ENCODE measurements at places on chromosomes 16 and 17.
A peak's percentile ranks its signal among the peaks of the same experiment; 100 is the strongest.

DNA sequence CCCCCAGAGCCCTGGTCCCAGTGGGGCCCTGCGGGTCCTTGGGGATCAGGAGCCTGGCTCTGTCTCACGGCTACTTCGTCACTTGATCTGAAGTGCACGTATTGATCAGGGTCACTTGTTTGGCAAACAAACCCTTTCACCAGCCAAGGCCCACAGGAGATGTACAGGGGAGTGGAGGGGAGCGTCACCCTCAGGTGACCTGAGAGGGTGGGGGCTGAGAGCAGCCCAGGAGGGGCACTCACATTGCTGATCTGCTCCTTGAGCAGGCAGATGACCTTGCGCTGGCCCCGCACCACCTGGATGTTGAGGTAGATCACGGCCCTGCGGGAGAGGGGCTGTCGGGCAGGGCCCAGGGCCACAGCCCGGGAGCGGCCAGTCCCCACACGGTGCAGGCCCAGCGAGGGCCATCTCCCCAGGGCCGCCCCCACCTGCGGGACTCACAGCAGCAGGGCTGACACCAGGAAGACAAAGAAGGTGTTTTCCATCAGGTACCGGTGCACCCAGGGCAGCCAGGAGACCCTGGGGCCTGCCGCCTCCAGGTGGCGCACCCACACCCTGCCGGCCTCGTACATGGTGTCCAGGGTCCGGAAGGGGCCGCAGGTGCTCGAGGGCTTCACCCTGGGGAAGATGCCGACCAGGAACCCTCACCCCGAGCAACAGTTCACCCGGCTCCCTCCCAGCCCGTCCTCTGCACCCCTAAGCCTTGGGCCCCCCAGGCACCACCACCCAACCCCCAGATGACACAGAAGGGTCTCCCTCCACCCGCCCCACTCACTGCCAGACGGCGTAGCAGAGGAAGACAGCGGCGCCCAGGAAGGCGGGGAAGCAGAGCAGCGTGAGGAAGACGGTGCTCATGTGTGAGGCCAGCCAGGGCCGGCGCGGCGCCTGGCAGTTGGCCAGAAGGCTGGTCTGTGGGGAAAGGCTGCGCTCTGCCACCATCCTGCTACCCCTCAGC is 11.3 kb downstream of the TMC6 start:
- no peak for DNase-seq

GRCh38 chr17:36011201-36011600 is 6.6 kb downstream of the CCL23 start:
- DNase-seq, result no peak

DNA sequence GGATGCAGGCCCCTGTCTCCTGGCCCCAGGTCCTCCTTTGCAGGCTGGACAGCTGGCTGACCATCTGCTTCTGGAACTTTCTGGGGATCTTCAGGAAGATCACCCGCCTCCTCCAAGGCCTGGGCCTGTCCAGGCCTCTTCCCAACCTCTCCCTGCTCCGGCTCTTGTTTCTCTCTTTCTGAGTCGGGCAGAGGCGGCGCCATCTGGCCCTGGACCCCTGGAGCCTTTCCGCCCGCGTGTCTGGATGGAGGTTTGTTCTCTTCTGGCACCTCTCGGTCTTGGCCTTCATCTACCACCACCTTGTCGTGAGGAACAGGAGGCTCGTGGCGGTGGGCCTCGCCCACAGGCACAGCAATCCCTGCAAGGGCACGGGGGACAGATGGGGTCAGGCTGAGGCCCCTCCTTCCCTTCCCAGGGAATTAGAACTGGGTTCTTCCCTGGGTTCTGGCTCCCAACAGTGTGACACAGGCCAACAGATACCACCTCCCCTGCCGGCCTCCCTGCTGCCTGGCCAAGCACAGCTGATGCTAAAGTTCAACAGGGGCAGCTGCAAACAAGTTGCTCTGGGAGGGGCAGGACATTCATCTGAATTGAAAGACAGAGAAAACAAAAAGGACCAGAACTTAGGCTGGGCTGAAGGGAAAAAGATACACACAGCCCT is 13.3 kb downstream of the NDUFAF8 start:
- DNase-seq, result no peak

GRCh38 chr16:79635488-79635887 is 35.0 kb upstream of the MAF start:
- DNase-seq, result no peak

DNA sequence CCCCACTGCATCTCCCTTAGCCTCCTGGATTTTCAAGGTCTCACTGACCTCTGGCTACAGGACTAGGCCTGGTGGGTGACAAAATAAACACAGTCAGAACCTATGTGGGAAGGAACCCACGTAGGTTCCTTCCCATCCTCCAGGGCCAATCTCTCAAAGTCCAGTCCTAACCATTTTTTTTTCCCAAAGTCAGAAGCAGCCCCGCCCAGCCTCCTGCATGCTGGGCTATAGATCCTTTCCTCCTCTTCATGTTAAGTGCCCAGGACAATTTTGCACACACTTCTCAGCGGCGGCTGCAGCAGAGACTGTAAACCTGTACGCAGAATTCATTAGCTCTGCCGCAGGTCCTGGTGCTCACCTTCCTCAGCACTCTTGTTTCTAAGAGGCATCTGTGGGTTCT is 285.8 kb downstream of the NPIPA8 start:
- DNase-seq, result no peak

DNA sequence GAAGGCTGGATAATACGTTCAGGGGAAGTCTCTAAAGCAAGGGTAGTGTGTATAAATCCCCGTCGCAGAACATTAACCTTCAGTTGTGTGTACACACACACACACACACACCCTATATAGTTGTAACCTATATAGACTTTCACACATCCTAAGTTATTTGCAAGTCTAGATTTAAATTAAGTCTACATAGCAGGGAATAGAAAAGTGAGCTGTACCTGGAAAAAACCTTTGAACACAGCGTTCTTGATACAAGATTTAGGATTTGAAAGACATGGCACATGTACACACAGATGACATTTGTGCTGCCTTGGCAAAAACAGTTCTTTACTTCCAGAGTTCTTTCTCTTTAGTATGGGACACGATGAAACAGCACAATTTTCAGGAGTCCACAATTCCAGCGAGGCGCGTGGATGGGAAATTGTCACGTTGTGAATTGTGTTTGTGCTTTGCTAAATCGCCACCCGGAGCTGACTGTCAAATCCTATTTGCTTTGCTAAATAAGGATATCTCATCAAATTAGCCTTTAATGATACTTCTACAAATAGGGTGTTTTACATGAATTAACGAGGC is 233.9 kb downstream of the MRTFB start:
- no peak for DNase-seq

- DNase-seq, result no peak
Measured at GRCh38 chr17:61835606-61836005, 27.7 kb downstream of the BRIP1 start.

- peak; percentile 16 for DNase-seq
Measured at GRCh38 chr17:74840989-74841666, 18.6 kb downstream of the GRIN2C start.

GRCh38 chr16:76201385-76201784 is 75.8 kb upstream of the CNTNAP4 start:
- no peak for DNase-seq

- no peak for DNase-seq
Measured at GRCh38 chr17:73888862-73889261, 244.6 kb upstream of the SDK2 start.

- peak; percentile 12 for DNase-seq
Measured at GRCh38 chr16:12573300-12573699, 230.4 kb downstream of the CPPED1 start.

DNA sequence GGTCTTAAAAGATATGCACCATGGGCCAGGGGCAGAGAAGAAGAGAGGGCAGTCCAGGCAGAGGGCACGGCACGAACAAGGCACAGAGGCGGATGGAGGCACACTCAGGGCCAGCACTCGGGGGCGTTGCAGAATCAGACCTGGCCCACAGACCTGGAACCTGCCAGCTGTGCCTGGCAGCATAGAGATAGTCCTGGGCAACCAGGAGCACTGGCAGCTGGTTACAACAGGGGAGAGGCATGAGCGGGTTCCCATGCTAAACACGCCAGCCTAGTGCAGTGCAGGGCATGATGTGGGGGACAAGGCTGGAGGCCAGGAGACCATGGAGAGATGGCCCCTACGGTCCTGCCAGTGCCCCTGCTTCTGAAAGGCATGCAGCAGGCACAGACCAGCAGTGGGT is 56.9 kb upstream of the RBFOX3 start:
- DNase-seq, result no peak

- no peak for DNase-seq
Measured at GRCh38 chr16:49899991-49900695, 44.2 kb upstream of the ZNF423 start.

GRCh38 chr16:49019831-49020230 is 261.8 kb downstream of the CBLN1 start:
- no peak for DNase-seq

Data from hypothalamus (tissue), 51 donors.